ENCODE measurements at places on chromosomes 7 and 10.

DNA sequence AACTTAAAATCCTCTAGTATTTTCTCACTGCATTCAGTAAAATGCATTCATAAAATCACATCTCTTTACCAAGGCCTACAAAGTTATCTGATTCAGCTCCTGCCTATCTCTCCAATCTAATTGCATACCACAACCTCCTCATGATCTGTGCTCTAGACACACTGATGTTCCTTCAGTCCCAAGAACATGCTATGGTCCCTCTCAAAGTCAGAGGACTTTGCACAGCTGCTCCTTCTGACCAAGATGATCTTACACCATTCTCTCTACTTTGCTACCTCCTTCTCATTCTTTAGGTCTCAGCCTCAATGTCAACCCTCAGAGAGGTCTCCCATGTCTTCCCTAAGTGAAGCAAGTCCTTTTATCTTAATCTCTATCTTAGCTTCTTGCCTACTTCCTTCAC, 45.5 kb downstream of the CAV1 start:
- DNase-seq, result no peak

- DNase-seq, result no peak
Observed at GRCh38 chr10:87715552-87716347, 56.1 kb downstream of the PAPSS2 start.

DNA sequence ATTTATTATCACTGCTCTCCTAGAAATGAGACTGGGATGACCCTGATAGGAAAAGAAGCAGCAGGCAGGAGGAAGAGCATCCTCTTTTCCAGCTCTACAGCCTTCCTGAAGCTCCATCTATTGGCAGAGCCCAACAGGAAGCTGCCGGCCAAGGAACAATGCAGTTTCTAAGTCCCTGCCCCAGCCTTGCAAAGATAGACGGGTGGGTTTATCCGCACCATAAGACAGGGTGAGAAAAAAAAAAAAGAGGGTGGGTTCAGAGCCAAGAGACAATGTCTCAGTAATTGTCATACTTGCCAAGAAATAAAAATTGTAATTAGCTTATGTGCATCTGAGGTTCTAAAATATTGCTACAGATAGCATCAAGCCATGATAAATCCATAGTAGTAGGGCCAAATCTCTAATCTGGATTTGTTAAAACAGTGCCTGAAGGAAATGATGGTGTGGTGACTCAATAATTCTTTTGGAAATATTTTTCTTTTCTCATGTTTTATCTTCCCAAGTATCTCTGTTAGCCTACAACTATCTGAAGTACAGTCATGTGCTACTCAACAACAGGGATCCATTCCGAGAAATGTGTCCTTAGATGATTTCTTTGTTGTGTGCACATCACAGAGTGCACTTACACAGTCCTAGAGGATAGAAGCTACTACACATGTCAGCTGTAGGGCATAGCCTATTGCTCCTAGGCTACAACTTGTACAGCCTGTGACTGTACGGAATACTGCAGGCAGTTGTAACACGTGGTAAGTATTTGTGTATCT, 242.9 kb upstream of the CXCL12 start:
- no peak for DNase-seq

DNA sequence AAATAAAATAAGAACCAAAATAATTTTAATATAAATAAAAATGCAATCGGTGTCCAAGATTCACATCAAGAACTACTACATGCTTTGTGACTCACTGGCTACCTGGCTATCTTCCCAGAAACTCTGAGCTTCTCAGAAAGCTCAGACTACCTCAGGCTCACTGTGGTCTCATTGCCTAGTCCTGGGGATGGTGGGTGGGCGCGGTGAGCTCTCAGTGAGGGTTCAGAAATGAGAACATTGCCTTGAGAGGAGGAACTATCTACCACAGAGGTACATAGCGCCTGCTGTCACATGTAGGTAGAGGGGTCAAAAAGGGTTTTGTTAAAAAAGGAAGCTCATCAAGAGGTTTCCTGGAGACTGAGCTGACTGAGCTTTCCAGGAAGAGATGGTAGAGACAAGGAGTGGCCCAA, 108.0 kb downstream of the WDFY4 start:
- no peak for DNase-seq

GRCh38 chr10:58919927-58920654, 256.4 kb upstream of the PHYHIPL start:
- DNase-seq, result no peak

DNA sequence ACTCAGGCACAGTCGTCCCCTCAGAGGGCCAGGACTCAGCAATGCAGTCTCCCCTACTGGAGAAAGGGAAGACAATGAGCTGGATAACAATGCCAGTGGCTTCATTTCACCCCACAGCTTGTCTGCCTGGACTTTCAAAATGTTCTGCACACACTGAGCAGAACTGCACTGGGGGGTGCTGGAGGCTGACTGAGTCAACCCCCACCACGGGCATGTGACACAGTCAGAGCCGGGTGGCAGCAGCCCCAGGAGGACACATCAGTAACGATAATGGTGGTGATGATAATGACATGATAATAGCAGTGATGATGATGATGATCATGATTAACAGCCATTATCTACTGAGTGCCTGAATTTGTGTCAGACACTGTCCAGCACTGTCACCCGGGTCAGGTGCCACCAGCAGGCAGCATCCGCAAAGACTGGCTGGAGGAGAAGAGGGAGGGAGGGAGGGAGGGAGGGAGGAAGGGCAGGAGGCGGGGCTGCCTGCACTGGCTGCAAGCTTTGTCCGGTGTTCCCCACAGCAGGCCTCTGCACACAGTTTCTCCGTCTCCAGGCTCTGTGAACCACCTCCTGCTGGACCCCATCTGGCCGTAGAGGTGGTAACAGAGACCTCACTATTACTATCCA, 67.4 kb downstream of the PLXNA4 start:
- DNase-seq, result no peak

DNA sequence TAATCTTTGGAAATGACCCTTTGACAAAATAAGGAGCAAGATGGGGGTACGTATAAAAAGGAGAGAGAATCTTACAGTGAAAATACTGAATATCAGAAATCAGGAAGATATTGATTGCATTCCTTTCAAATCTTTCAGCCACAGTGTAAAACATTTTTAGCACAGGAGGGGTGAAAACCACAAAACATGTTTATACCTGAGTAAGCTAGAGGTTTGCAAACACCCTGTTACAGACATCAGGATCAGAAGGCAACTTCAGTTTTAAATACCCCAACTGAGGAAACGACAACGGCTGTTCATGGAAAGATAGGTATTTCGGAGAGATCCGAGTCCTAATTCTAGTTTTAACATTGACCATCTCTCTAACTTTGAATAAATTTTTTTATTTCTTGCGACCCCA, 69.1 kb upstream of the ITGB1 start:
- no peak for DNase-seq

- no peak for DNase-seq
Observed at GRCh38 chr7:30247541-30248401, 36.6 kb upstream of the ZNRF2 start.

DNA sequence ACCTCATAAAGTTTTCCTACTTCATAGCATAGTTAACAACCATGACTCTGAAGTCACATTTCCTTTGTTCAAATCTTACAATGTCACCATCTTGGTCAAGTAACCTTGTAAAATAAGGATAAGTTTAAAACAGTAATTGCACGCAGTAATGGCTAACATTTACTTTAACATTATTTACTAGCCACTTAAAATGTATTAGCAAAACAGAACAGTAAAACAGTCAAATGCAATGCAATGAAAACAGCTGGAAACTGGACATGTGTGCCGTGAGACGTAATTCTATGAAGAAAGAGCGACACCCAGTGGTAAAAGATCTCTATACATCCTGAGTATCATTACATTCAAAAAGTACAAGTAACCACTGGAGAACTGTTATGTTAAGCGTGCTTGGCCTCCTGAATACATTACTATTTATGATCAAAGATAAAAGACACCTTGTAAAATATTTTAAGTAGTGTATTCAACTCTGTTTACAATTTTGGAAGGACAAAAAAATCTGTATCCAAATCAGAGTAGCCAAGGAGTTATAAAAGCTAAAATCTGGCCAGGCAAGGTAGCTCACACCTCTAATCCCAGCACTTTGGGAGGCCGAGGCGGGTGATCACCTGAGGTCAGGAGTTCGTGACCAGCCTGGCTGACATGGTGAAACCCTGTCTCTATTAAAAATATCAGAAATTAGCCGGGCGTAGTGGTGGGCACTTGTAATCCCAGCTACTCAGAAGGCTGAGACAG, 27.2 kb downstream of the ATE1 start:
- DNase-seq, result peak; percentile 22

- DNase-seq, result no peak
Observed at GRCh38 chr7:140584195-140584851, 56.3 kb downstream of the DENND2A start.

DNA sequence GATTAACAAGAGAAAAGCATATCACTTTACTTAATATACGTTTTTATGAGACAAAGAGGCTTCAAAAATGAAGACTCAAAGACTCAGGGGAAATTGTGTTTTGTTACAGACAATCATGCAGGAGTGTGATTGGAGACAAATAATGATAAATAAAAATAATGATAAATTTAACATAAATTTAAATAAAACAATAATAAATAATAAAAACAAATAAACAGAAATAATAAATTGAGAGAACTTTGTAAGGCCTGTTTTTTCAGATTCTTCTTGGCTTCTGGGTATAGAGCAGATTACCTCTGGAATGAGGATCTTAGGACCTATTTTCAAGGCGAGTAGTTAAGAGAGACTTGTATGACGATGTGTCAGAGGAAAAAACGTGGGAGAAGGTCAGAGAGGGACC, 271.4 kb upstream of the POT1 start:
- DNase-seq, result no peak

DNA sequence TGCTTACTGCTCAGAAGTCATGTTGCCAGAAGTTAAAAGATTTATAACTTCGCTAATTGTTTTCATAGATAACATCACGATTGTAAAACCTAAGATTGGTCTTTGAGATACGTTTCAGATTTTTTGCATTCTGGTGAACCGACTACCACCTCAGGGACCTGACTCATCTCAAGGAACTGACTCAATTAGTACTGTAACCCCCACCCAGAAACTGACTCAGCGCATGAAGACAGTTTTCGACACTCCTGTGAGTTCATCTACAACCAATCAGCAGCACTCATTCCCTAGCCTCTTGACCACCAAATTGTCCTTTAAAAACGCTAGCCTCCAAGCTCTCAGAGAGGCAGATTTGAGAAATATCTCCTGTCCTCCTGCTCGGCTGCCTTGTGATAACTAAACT, 72.3 kb downstream of the ELMO1 start:
- DNase-seq, result no peak

GRCh38 chr10:101545898-101546297, 42.2 kb downstream of the POLL start:
- no peak for DNase-seq

DNA sequence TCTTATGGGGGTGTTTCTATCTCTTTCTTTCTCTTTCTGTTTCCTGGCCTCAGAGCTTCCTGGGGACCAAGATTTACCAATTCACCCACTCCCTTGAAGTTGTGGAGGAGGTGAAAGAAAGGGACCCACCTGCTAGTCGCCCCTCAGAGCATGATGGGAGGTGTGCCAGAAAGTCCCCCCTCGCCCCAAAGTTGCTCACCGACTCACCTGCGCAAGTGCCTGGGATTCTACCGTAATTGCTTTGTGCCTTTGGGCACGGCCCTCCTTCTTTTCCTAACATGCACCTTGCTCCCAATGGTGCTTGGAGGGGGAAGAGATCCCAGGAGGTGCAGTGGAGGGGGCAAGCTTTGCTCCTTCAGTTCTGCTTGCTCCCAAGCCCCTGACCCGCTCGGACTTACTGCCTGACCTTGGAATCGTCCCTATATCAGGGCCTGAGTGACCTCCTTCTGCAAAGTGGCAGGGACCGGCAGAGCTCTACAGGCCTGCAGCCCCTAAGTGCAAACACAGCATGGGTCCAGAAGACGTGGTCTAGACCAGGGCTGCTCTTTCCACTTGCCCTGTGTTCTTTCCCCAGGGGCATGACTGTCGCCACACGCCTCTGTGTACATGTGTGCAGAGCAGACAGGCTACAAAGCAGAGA, 12.2 kb downstream of the AQP1 start:
- no peak for DNase-seq

- no peak for DNase-seq
Observed at GRCh38 chr7:51482976-51483375, 166.4 kb upstream of the COBL start.

DNA sequence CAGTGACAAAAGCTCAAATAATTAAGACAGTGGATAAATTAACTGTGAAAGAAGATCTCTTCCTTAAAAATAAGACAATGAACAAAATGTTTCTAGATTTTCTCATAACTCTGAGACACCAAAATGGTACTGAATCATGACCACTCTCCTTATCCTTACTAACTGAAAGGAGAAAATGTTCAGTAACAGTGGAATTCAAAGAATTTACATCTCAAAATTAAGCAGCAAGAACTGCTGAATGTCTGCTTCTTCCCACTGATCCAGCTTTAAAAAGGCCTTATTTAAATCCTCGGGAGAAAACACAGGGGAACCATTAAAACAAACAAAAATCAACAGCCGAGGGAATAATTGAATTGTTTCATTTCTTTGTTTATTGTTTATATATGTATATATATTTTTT, 27.3 kb upstream of the PLXDC2 start:
- no peak for DNase-seq

- no peak for DNase-seq
Observed at GRCh38 chr7:151725844-151726651, 150.9 kb downstream of the PRKAG2 start.

DNA sequence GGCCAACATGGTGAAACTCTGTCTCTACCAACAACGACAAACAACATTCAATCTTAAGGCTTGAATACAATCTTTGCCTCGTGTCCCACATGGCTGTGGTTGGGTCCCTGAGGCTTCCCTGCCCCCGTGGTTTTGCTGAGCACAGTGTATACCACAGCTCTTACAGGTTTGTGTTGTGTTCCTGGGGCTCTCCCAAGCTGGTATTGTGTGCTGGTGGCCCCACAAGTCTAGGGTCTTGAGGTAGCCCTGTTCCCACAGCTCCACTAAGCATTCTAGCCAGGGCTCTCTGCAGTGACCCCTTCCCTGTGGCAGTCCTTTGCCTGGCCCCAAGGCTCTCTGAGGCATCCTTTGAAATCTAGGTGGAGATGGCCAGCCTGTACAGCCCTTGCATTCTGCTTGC, 68.0 kb upstream of the CCNY start:
- no peak for DNase-seq
